Progenitor cell of endocrine pancreas (in vitro differentiated cells): ENCODE measurements at places on chromosomes 11 and 22. TPM values are rescaled to one million over a fixed set of nuclear protein-coding genes. Genes with fewer than 3 reads are reported as not detected.

DNA sequence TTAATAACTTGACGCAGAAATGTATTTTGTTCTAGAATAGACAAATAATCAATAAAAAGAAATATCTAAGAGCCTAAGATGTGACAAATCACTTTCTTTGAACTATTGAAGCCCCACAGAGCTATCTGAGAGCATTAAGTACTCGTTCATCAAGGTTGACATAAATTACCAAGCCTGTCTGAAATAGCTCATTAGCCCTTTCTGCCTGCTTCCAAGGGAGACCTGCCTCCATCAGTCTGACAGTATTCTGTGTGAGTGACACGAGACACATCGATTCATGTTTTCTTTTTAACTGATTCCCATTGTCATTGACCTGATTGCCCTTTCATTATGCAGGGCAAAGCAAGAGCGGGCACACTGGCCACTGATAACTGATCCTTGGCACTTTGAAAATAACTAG, 347.5 kb downstream of the KCNA4 start:
- no peak for DNase-seq

GRCh38 chr22:39449708-39450107, 7.1 kb upstream of the MGAT3 start:
- no peak for DNase-seq

DNA sequence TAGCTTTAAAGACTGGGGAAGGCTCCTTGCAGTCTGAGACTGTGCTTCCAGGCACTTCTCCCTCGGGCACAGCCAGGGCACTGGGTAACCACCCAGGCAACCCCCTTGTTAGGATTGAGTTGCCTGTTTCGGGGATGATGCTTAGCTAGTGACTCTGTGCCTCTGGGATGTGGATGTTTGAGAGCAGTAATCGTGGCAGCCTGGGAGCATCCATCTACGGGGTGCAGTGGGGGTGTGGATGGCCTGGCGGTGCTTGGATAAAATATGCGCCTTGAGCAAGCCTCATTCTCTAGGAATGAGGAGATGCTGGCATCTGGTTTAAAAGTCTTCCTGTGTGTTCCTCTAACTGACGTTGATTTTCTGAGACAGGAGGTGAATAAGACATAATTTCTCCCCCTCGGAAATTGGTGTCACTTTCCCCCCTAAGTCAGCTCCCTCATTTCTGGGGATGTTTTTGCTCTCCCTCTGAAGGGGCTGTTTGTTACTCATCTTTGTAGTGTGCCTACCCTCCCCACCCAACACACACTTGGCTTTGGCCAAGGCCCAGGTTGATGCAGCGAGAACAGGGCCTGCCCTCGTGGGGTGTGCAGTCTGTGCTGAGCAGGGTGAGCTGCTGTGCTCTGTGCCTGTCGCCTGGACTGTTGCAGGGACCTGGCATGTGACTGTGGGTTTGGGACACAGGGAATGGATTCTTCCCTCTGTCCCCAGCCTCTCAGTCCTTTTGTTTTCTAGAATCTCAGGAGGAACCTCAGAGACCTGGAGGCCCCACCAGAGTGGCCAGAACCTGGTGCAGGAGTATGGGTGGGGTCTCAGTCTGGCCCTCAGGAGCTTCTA, 2.0 kb downstream of the GNAZ start:
- no peak for DNase-seq

Gene CENPM
- total RNA-seq: 16.4 and 16.9 TPM in 2 replicates

DNA sequence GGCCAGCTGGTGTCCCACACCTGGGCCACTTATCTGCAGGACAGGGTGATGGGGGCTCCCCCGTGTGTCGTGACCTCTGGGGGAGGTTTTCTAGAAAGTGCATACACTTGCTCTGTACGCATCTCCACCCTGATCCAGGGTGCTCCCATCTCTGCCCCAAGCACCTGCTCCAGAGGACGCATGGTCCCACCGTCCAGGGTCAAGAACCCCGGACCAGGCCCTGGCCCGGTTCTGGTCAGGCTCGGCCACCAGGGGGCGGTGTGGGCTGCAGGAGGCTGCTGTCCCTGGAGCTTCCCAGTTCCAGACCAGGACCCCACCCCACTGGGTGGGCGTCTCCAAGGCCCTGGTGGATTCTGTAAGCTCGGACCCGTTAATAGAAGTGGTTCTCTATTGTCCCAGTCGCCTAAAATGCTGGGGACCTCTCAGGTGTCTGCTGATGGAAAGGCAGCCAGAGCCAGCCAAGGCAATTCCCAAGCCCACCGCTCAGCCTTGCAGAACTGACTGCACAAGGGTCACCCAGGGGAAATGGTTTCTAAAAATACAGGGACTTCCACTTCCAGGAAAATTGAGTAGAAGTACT, 34.7 kb upstream of the SEPTIN5 start:
- DNase-seq: no peak

Gene VWA5A
- total RNA-seq: 20.9 and 22.6 TPM in 2 replicates

- no peak for DNase-seq
Measured at GRCh38 chr11:79461666-79462645, 21.1 kb upstream of the TENM4 start.

GRCh38 chr22:42173183-42173926, 42.7 kb upstream of the CYP2D6 start:
- no peak for DNase-seq

- DNase-seq: no peak
Measured at GRCh38 chr11:131495423-131495822, 125.0 kb downstream of the NTM start.
